NCI-H2081 treated with DMSO at 0.1 percent for 48 hours (cell line): ENCODE measurements at places on chromosomes 11 and 22.

DNA sequence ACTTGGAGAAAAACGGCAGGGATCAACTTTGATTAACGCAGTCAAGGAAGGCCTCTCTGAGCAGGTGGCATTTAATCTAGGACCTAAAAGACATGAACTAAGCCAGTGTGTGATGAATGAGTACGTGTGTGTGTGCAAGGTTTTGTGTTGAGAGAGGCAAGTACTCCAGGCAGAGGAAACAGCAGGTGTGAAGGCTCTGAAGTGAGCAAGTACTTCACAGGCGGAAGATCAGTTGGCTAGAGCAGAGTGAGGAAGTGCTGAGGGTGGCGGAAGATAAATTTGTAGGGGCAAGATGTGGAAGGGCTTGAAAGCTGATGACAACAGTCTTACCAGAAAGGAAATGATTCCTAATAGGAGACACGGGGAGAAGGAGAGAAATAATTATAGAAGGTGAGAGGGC lies 6.8 kb downstream of the APIP start:
- no peak for DNase-seq

DNA sequence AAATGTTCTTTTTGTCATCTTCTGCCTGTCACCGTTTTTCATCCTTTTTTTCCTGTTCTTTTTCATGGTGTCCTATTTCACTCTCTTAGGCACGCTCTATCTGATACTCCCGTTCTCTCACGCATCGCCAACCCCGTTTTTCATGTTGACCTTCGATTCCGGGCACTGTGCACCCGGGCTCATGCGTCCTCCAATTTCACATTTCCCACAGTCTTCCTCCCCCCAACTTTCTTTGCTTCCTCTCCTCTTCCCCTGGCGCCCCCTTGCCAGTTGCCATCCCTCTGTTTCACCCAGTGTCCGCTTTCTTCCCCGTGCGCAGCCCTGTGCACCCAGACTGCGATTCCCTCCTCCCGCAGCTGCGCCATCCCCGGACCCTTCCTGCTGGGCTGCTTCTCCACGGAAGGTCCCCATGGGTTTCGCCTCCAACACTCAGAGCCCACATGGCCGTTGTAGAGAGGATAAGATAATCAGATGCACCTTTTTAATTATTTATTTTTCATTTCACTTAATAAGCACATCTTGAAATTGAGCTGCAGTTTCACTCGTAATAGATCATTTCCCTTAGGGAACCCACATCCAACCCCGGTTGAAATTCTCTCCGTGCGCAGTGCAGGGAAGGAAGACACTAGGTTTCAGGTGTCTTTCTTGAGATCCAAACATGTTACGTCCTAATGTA lies 791.1 kb downstream of the NTM start:
- DNase-seq, result no peak

DNA sequence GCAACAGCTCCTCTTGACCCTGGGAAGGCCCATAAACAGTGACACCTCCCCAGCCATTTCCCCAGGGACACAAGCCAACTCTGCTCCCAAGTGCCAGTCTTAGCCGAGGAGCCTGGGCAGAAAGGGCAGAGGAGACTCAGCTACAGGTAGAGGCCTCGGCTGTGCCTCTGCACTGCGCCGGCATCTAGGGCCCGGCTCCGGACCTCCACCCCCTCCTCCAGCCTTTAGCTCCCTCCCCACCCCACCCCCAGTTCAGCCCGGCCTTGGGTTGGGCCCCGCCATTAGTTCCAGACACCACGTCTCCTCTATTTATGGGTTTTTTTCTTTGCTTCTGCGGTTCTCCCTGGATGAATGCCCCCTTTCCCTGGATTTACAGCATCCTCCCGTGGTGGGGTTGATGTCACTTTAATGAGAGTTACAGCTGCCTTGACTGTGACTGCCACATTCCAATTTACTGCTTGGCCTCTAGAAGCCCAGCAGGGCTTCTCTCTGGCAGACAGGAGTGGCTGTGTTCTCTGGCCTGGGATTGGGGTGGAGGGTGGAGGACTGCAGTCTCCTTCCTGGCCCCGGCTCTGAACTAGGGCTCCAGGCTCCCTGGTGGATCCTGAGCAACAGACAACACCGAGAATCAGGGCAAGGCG lies 13.5 kb upstream of the OAF start:
- no peak for DNase-seq

GRCh38 chr22:39581303-39581702 lies 10.8 kb downstream of the CACNA1I start:
- no peak for DNase-seq

DNA sequence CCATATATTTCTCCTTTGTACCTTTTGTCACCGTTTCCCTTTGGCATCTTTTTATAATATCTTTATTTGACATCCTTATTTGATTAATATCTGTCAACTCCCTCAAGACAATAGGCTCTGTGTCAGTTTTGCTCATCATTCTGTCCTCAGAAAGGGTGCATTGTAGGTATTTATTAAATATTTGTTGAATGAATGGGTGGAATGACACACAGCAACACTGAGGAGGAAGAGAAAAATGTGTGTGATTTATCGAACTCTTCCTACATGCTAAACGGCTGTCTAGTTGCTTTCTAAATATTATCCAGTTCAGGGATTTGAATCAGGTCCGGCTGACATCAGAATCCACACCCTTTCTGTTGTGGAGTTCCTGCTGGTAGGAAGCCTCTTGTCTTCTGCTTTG lies 98.2 kb downstream of the NAV2 start:
- no peak for DNase-seq

GRCh38 chr11:114925591-114925990 lies 247.3 kb downstream of the NXPE2 start:
- no peak for DNase-seq

GRCh38 chr11:32388871-32389770 lies 46.2 kb downstream of the WT1 start:
- DNase-seq, result no peak

DNA sequence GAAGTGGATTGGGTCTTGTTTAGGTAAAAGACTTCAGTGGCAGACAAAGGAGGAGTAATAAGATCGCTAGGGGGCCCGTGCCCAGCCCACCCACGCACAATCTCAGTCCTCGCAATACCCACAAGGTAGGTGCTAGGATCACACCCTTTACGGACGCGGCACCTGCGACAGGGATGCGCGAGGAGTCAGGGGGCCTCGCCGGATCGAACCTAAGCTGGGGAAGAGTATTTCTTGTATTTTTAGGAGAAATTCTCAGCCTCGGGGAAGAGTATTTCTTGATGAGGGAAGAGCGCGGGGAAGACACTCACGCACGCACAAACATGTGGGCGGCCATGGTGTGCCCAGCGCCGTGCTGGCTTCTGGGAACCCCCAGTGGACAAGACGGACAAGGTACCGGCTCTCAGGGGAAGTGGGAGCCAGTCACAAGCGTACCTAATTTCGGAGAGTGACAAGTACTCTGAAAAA lies 745 bp upstream of the FAM118A start:
- no peak for DNase-seq

- no peak for DNase-seq
These were observed 70.2 kb downstream of the ZBTB16 start for GRCh38 chr11:114129699-114130098.

GRCh38 chr11:77198440-77198849 lies 70.4 kb downstream of the MYO7A start:
- DNase-seq, result no peak

- no peak for DNase-seq
These were observed 242.0 kb downstream of the ETS1 start for GRCh38 chr11:128345316-128345715.

- no peak for DNase-seq
These were observed 1.1 kb upstream of the FXYD2 start for GRCh38 chr11:117825538-117826189.

GRCh38 chr22:24474221-24474620 lies 20.9 kb upstream of the UPB1 start:
- no peak for DNase-seq

DNA sequence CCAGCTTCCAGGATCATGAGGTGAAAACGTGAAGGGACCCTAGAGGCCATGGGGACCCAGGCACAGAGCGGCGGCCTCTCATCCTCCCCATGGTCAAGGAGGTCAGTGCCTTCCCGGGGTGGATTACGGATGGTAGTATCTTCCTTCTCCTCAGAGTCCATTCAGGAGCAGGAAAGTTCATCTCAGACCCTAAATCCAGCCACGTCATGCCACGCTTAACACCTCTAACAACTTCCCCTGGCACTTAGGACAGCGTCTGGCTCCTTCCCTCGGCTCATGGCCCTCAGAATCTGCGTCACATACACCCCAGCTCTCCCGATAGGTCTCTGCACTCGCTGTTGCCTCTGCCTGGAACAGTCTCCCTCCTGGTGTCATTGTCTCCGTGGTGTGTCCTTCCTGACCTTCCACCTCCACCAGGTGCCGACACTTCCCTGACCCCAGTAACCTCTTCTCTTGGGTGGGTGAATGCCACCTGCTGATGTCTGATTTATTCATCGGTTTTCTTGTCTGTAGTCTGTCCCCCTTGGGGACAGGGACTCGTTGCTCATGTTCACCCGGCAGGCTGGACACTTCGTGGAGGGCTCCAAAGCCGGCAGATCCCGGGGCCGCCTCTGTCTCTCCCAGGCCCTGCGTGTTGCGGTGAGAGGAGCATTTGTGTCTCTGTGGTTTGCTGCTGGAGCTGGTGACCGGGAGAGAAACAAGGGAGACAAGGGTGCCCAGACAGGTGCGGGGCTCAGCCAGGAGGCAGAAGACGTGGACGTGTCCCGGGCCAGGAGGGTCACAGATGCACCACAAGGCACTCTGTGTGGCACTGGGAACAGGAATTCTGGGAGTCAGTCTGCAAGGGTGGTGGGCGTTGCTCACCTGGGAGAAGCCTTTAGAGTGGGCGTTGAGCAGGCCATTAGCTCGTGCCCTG lies 1.4 kb downstream of the MYEOV start:
- DNase-seq, result no peak
